A172 (cell line): ENCODE measurements at places on chromosomes 4 and X. TPM values are rescaled to one million over a fixed set of nuclear protein-coding genes. Genes with fewer than 3 reads are reported as not detected.
A peak's percentile ranks its signal among the peaks of the same experiment; 100 is the strongest.

The RAB28 gene
- 26.5 and 34.8 TPM in 2 replicates for total RNA-seq

The MAGEH1 gene
- 8.3 and 10.9 TPM in 2 replicates for total RNA-seq

The RBM46 gene
- not detected in 2 replicates for total RNA-seq

The LINC00632 gene
- total RNA-seq = 0.48 and 2.2 TPM in 2 replicates

The CTSO gene
- total RNA-seq = 14.1 and 14.6 TPM in 2 replicates

The CTAG2 gene
- total RNA-seq = not detected in 2 replicates

The FGFBP2 gene
- total RNA-seq = not detected in 2 replicates

- no peak for DNase-seq
Measured at GRCh38 chr4:157983300-157983699, 189.5 kb downstream of the GASK1B start.

DNA sequence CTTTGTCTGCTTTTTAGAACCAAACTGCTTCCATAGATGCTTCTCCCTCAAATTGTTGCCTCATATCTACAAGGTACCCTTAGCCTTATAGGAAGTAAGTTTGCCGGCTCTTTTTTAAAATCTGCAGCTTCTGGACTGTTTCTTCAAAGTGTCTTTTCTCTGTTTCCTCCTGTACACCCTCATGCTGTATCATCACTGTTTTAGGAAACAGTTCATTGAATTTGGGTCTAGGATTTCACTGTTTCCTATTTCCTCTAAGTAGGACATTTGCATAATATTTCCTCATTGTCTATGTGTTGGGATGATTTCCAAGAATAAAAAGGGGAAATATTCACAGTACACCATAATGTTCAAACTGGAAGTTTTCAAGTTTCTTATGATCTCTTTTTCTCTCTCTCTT lies 43.0 kb downstream of the BANK1 start:
- no peak for DNase-seq

DNA sequence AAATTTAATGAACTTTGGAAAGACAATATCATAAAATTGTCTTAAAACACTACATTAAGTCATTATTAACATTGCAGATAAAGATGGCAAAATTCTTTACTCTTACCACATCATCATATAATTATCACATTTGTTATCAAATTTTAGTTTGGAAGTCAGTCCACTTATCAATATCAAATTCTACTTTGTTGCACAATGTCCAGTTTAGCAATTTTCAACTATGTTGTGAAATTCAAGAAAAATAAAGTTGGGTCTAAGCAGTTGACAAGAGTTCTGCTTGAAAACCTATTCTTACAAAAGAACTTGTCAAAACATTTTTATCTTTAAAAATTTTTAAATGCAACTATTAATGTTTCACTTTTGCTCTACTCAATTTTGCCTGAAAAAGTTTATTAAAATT lies 44.7 kb upstream of the TET2 start:
- no peak for DNase-seq

DNA sequence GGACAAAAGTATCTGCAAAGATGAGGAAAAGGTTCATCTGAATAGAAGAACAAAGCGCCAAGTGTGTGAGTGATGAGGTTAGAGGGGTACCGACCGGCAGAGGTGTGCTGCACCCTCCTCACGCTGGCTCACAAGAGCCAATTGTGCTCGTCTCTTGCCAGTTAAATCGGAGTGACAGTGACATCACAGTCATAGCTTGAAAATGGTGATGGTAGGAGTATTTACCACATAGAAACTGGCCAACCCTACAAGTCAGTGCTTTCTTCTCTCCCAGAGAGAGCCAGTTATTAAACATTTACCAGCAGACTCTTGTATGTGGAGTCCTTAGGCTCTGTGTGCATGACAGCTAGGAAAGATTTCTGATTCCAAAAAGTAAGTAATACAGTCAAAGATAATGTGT lies 32.4 kb downstream of the CLDN22 start:
- no peak for DNase-seq

GRCh38 chr4:147327322-147327721 lies 153.6 kb upstream of the EDNRA start:
- no peak for DNase-seq

DNA sequence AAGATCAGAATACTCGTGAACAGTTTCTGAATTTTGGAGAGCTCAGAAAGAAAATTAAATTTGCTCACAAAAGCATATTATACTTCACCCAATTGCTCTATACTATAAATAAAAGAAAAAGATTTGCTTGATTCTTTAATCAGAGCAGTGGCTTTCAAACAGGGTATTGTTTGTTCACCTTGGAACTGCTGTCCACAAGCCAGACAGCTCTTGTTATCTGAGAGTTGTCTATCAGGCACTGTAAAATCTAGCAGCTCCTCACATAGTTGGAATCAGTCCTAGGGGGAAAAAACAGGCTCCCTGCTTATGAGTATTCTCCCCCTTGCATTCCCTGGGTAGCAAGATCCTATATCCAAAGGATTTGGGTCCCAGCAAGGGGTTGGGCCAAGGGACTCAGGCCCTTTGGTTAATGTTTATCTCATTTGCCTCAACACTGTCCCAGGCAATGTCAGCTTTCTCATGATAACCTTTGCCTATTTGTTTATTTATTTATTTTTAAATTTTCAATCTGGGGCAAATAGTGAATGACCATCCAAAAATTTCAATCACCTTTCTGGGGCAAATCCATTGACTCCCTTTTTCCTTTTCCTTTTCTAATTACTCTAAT lies 24.1 kb upstream of the MAGEB16 start:
- DNase-seq = no peak

GRCh38 chr4:169283114-169283509 lies 12.4 kb upstream of the SH3RF1 start:
- DNase-seq = peak; percentile 48

- peak; percentile 13 for DNase-seq
Measured at GRCh38 chr4:159677521-159677920, 574.6 kb downstream of the RAPGEF2 start.

DNA sequence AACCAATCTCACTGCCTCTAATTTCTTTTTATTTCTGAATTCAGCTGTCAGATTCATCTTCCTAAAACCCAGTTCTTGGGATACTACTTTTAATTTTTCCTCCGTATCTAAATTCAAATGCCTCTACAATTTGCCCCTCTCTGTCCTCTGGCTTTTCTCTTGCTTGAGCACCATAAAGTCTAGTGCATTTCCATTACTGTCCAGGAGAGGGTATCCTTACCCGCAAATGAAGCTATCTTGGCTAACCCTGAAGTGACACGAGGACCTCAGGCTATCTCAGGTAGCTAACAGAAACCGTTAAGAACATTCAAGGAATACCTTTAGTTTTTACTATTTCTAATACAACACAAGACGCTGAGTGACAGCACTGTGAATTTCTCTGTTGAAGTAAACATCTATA lies 49.4 kb upstream of the PRR32 start:
- no peak for DNase-seq

DNA sequence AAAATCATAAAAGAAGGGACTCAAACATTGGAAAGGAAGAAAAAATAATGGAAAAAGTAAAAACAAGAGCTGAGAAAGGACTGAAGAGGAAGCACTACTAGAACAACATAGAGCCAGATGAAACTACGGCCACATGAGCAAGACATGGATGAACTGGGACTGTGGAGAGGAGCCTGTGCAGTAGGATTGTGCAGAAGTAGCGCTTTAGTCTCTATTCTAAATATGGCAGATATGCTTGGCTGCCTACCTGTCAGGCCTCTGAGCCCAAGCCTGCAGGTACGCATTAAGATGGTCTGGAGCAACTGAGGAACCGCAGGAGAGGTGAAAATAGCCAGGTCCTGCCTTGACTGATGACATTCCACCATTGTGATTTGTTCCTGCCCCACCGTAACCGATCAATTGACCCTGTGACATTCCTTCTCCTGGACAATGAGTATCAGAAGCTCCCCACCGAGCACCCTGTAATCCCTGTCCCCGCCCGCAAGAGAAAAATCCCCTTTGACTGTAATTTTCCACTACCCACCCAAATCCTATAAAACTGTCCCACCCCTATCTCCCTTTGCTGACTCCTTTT lies 154.3 kb downstream of the CAMK2D start:
- DNase-seq = no peak

DNA sequence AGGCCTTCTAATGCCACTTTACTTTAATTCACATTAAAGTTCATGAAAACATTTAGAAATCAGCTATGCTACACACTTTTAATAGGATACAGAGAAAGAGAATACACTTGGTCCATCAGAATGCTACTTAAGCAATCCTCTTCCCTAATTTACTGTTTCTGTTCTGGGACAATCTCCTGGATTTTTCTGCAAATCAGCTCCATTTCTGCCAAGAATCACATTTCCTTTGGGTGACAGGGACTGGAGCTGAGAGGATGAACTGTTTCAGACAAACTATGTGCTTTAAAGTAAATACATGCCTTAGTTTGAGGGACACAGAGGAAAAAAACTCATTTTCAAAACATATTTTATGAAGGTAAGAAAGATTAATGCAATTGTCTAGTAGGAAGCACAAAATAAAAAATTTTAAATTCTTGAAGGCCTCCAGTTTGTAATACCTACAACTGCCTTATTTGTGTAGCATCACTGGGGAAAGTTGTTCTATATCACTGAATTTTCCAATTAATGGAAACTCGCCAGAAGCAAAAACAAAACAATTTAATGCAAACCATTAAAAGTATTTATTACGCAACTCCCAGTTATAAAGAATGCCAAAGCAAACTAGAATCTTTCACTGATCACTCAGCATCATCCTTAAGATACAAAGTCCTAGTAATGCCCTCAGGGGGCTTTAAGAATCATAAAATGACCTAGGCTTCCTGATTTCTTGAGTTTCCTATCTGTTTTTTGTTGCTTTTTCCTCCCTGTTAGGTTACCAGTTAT lies 36.3 kb downstream of the BCLAF3 start:
- DNase-seq = no peak

- DNase-seq = no peak
Measured at GRCh38 chr4:102388611-102389010, 43.3 kb upstream of the SLC39A8 start.

DNA sequence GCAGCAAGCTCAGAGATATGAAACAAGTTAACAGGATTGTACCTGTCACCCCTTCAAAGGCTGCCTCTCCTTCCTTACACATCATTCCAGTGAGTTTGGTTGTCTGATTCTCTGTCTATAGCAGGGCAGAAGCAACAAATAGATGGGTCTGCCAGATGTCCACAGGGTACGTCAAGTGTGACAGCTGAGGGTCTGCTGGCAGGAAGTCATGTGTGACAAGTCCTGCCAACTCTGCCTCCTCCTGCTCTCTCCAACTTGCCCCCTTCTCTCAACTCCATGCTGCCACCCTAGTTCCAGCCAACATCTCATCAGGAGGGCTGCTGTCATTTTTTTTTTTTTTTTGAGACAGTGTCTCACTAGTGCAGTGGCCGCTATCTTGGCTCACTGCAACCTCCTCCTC lies 109.2 kb downstream of the NSUN7 start:
- no peak for DNase-seq

DNA sequence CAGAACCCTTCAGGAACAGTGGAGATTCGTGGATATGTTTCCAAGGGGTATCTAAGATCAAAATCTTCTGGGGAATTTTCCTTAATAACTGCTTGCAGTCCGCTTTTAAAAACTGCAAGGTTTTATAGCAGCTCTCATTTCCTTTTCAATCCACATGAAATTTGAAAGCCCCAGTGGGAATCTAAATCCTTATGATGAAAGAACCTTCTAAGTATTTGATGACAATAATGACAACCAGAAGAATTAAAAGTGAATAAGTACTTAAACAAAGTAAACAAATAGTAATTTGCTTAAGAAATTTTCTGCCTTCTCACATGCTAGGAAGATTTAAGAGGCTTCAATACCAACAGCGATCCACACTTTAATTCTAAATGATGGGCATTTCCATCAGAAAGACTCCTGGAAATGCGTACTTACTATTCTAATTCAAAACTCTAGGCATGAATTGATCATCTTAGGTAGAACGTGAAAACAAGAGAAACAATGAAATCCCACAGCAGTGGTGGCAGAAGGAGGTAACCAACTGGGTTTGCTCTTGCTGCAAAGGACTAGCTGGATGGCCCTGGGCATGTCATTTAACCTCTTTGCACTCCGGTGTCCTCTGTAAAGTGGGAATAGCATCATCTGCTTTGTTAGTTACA lies 37.6 kb upstream of the S100G start:
- DNase-seq = no peak

DNA sequence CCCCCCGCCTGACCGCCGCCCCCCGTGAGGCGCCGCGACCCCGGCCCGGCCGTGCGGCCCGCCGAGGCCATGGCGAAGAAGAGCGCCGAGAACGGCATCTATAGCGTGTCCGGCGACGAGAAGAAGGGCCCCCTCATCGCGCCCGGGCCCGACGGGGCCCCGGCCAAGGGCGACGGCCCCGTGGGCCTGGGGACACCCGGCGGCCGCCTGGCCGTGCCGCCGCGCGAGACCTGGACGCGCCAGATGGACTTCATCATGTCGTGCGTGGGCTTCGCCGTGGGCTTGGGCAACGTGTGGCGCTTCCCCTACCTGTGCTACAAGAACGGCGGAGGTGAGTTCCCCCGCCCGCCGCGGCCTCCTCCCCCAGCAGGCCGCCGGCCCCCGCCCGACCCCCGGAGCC lies 780 bp downstream of the SLC6A8 start:
- DNase-seq = no peak

DNA sequence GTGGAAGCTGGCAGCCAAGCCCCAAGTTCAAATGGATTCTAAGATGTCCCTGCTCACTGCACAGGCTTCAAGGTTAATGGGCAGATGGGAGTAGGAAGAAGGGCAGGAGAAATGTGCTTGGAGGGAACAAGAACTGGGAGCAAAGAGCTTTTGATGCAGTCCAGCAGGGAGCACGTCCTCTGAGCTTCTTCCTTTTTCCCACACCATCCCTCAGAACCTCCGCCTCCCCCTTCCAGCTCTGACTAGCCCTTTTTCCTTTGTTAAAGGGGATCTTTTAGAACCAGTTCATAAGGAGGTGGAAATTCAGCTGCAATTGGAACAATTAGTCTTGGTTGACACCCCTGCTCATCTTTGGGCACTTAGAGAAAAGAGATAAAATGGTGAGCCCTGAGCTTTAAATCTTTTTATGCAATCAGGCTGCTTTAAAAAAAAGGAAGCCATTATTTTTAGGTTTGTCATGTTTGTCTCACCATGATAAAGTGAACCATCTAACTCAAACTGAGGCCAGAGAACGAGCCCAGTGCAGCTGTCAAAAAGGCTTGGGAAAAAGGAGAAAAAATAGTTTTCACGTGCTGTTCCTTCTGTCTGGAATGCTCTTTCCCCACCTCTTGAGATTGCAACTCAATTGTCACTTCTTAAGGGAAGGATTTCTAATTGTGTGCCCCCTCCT lies 135.8 kb upstream of the IL1RAPL2 start:
- DNase-seq = no peak

DNA sequence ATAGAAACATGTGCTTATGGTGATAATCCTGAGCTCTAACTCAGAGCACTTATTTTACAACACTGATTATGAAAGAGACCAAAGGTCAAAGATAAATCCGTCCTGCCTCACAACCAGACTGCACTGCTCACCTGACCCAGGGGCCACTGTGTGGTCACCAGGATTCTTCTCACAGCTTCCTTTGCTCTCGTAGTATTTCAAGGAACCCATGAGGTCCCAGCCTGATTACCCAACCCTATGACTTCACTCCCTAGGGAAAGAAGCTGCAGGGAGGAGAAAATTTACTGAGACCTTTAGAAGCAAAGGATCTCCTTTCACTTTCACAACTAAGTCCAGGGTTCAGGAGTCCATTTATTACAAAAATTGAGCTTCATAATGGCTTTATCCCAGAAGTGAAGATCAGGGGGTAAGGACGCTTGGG lies 9.6 kb downstream of the SLC25A5 start:
- peak; percentile 34 for DNase-seq

GRCh38 chrX:12657433-12657832 lies 133.8 kb upstream of the PRPS2 start:
- DNase-seq = no peak

GRCh38 chr4:6974138-6974848 lies 64.7 kb downstream of the TBC1D14 start:
- DNase-seq = peak; percentile 71
